ENCODE measurements at places on chromosomes 12 and 14. TPM values are rescaled to one million over a fixed set of nuclear protein-coding genes. Genes with fewer than 3 reads are reported as not detected.

The TAS2R19 gene
- 7.9 TPM for total RNA-seq

The PLEKHD1 gene
- under 0.01 TPM for total RNA-seq

The CLEC4E gene
- not detected for total RNA-seq

The PZP gene
- total RNA-seq, result not detected

The CKB gene
- 36.6 TPM for total RNA-seq

The CLEC4A gene
- total RNA-seq, result 0.33 TPM

The FSCB gene
- total RNA-seq, result 0.12 TPM

The INHBC gene
- not detected for total RNA-seq

The CLEC4D gene
- not detected for total RNA-seq

The CCDC196 gene
- not detected for total RNA-seq

The LRRIQ1 gene
- 0.62 TPM for total RNA-seq

The CFL2 gene
- total RNA-seq, result 164 TPM

The PLBD1 gene
- 1.4 TPM for total RNA-seq

The GRIP1 gene
- 3.5 TPM for total RNA-seq

The PFKM gene
- 101 TPM for total RNA-seq

The DIO2 gene
- 4.3 TPM for total RNA-seq

The AKAP6 gene
- total RNA-seq, result 10.6 TPM

The CACNA1C gene
- total RNA-seq, result 3.1 TPM

The RNASE1 gene
- total RNA-seq, result 0.22 TPM

The CNPY2 gene
- 87.5 TPM for total RNA-seq

The PPP1R36 gene
- 0.25 TPM for total RNA-seq

The STAC3 gene
- total RNA-seq, result 0.50 TPM

The KRT74 gene
- total RNA-seq, result not detected

The MMP14 gene
- total RNA-seq, result 519 TPM

The TRHDE gene
- 87.2 TPM for total RNA-seq

The OR4E2 gene
- total RNA-seq, result 0.12 TPM

The GLIPR1L2 gene
- 0.25 TPM for total RNA-seq

The COL2A1 gene
- total RNA-seq, result not detected

The PLEKHH1 gene
- 0.62 TPM for total RNA-seq

The KRT6C gene
- not detected for total RNA-seq

The CFAP54 gene
- 5.4 TPM for total RNA-seq

The DCN gene
- total RNA-seq, result 87.0 TPM

The SERPINA9 gene
- not detected for total RNA-seq

The KIF26A gene
- total RNA-seq, result 1.5 TPM

The STYK1 gene
- total RNA-seq, result 0.66 TPM

The GLT1D1 gene
- total RNA-seq, result not detected

The KRT73 gene
- total RNA-seq, result not detected

The NAV3 gene
- 126 TPM for total RNA-seq

The SERPINA1 gene
- total RNA-seq, result 0.22 TPM

The MGAT2 gene
- total RNA-seq, result 106 TPM

The KRT85 gene
- not detected for total RNA-seq

The CIROP gene
- total RNA-seq, result 0.25 TPM

The TRAF3 gene
- total RNA-seq, result 31.6 TPM

The CCDC175 gene
- total RNA-seq, result not detected

The ABCD2 gene
- total RNA-seq, result 0.33 TPM

The ACSM4 gene
- total RNA-seq, result not detected

The BBOF1 gene
- 4.4 TPM for total RNA-seq

Data from uterine smooth muscle cell (primary cell).